GM12864 (cell line): ENCODE measurements at places on chromosomes 4 and X.

DNA sequence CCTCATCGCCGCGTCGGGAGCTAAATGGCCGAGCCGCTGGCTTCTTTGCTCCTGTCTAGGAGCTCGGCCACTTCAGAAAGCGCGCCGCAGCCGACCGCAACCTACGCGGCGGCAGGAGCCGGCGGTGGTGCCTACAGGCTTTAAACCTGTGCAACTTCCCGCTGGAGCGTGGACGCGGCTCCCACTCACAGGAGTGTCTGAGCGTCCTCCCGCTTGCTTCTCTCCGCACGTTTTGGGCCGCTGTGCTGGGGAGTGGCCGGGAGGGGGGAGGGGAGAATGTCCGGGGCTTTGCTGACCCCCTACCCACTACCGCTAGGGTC, 1.0 kb downstream of the NHSL2 start:
- no peak for DNase-seq

- no peak for DNase-seq
Measured at GRCh38 chr4:134251322-134251721, 49.7 kb upstream of the PABPC4L start.

DNA sequence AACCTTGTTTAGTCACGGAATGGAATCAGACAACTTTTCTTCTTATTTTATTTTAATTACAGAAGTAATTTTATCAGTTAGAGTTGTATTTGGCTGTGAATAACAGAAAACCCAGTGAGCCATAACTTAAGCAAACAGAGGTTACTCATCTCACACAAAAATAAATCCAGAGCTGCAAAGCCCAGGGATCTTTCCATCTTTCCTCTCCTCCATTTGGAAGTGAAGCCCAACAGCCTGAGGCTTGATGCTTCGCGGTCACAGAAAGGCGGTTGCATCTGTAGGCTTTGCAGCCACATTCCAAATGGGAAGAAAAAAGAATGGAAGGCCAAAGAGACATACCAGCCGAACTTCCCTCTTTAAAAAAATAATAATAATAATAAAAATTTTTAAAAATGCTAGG, 22.6 kb downstream of the CHRNA9 start:
- DNase-seq = no peak

DNA sequence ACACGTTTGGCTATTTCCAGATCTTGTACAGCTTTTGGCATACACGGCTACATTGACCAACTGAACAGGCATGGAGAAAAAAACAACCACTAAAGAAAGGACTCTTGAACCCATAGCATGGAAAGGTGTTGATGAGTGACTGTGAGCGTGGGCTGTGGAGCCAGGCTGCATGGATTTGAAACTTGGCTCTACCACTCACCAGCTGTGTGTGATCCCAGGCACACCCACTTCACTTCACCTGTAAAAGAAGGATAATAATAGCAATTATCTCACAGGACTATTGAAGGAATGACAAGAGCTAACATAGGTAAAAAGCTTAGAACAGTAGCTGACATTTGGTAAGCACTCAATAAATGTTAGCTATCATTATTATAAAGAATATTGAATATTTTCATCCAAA, 301.7 kb upstream of the CPEB2 start:
- DNase-seq = no peak

DNA sequence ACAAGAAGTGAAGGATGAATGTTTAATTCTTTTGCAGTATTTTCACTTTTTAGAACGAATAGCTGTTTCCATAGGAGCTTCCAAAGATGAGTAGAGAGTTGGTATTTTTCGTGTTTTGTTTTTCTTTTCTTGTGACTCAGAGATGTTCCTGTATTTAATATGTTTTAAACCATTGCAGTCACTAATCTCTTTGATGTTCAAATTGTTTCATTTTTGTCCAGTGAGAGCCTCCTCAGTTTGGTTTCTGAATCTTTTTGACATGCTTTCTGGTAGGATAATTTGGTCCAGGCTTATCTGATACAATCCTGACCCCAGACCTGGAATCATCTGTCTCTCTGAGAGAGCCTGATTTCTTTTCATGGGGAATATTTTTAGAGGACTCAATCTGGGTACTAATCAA, 41.6 kb downstream of the BEX3 start:
- no peak for DNase-seq

- no peak for DNase-seq
Measured at GRCh38 chrX:83260288-83260687, 247.8 kb upstream of the POU3F4 start.

DNA sequence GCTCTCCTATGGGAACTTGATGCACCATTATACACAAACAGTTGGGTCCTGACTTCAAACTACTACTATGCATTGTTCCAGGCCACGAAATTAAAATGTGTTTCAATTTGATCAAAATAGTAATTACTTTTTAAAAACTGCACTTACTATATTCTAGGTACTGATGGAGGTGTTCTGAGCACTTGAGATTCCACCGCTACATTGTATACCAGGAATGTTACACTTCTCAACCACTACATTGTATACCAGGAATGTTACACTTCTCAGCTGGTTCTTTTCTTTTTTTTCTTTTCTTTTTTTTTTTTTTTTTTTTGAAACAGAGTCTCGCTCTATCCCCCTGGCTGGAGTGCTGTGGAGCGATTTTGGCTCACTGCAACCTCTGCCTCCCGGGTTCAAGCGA, 77.9 kb downstream of the ELOVL6 start:
- no peak for DNase-seq

DNA sequence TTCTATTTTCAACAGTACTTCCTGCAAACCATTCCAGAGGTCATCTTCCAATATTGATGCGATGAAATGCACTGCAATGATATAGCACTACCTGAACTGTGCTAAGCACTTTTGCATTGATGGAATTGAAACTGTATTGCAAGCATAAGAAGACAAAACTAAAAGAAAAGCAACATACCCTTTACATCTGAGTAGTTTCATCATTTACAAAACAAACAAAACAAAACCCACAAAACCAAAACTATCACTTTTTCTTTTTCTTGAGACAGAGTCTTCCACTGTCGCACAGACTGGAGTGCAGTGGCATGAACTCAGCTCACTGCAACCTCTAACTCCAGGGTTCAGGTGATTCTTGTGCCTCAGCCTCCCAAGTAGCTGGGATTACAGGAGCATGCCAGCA, 120.1 kb upstream of the NAP1L5 start:
- no peak for DNase-seq

DNA sequence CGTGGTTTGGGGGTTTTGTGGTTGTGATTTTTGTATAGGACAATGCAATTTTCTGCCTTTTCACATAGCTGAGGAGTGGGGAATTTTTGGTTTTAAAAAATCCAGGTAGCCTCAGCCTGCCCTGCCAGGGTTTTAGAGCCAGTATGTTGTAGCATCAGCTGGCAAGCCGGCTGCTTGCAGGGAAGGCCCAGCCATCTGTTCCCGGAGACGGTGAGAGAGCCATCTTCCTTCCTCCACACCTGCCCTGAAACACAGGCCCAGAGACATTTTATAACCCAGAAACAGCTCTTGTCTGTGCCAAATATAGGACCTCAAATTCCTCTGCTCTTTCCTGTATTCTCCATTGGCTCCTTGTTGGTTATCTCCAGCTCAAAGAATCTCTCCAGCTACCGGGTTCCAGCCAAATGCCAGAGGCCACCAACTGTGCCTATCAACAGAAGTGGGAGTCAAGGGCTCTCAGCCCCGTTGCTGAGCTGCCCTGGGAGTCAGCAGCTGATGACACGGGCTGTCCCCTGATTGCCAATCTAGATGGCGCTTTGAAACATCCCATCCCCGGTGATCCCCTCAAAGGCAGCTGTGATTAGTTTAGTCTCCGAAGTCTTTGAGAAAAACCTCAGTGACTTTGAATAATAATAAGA, 595.2 kb downstream of the MID1IP1 start:
- no peak for DNase-seq

- no peak for DNase-seq
Measured at GRCh38 chr4:4981427-4981826, 37.8 kb downstream of the CYTL1 start.

DNA sequence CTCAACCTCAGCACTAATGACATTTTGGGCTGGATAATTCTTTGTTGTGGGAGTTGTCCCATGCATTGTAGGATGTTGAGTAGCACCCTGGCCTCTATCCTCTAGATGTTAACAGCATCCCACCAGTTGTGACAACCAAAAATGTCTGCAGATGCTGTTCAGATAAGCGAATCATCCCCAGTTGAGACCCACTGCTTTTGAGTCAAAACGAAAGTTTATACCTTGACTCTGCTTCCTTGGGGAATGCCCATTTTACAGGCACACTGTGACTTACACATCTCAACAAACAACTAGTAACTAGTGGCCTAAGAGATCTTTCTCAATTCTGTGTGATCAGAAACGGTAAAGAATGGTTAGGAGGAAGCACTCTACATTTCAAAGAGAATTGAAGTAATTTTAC, 37.0 kb downstream of the SEPSECS start:
- peak; percentile 42 for DNase-seq

DNA sequence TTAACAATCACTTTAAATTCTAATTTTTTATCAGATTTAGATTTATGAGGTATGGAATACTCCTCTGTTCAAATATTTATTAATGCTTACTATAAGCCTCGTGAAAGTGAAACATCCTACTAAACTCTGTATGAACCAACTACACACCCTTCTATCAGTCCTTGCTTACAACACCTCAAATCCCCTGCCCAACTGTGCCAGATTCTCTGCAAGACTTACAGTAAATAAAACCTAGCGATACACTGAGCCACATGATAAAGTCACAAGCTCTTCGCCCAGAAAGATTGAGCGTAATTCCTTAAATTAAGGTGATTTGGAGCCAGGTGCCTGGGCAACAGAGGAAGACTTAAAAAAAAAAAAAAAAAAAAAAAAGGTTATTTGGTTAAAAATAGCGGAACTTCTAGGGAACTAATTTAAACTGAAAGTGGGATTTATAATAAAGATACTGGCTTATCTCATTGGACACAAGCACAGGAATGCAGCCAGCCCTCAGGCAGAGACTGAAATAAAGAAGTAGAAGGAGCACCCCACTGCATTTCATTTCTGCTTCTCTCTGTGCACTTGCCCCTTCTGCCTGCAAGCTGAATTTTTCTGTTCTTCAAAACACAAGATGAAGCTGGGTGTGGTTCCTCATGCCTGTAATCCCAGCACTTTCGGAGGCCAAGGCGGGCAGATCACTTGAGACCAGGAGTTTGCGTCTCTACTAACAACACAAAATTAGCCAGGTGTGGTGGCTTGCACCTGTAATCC, 17.5 kb upstream of the C4orf36 start:
- no peak for DNase-seq

GRCh38 chrX:24553011-24553410, 87.9 kb downstream of the PDK3 start:
- DNase-seq = no peak

- DNase-seq = no peak
Measured at GRCh38 chr4:145935253-145936141, 3.1 kb downstream of the ZNF827 start.

- DNase-seq = no peak
Measured at GRCh38 chr4:4502694-4503311, 39.0 kb downstream of the STX18 start.

DNA sequence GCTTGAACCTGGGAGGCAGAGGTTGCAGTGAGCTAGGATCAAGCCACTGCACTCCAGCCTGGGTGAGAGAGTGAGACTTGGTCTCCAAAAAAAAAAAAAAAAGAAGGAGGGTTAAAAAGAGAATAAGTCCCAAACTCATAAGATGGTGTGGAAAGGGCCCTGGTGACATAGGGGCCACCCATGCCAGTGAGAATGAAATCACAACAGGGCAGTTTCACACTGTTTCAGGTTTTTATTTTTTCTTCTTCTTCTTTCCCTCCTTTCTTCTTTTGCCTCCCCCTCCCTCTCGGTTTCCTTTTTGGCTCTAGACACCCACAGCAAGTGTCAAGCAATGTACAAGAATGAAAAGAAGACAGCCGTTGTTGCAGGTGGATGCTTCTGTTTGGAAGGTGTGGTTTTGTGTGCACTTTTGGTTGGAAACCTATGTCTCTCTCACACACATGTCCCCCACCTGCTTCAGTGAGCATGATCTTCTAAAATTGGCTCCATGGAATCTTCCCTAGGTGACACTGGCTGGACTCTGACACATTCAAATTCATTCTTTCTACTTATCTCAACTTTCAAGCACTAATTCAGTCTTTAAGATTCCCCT, 14.4 kb upstream of the TLR8 start:
- DNase-seq = peak; percentile 71

GRCh38 chrX:132407691-132408090, 81.1 kb downstream of the MBNL3 start:
- no peak for DNase-seq

DNA sequence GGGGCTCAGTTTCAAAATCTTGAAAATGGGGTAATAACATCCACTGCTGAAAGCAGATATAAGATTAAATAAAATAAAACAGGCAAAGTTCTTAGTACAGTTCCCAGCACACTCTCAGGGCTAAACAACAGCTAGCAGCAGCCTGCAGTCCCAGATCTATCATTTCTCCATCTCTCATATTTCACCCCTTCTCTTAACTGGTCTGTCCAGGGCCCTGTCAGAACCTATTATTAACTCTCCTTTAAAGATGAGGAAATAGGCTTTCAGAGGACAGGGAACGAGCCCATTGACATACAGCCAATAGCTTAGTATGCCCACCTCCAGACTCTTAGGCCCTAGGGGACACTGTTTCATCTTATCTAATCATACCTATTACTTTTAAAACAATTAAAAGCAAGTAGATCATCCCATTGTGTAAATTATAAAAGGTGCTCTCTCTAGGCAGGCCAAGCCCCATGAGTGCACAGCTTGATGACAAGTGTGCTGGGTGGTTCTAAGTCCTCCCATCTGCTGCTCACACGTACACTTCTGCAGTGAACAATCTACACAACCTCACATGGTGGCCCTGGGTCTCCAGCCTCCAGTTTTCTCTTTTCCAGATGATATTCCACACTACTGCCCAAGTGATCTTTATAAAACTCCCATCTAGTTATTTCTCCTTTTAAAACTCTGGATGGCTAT, 119.0 kb downstream of the APBB2 start:
- no peak for DNase-seq

DNA sequence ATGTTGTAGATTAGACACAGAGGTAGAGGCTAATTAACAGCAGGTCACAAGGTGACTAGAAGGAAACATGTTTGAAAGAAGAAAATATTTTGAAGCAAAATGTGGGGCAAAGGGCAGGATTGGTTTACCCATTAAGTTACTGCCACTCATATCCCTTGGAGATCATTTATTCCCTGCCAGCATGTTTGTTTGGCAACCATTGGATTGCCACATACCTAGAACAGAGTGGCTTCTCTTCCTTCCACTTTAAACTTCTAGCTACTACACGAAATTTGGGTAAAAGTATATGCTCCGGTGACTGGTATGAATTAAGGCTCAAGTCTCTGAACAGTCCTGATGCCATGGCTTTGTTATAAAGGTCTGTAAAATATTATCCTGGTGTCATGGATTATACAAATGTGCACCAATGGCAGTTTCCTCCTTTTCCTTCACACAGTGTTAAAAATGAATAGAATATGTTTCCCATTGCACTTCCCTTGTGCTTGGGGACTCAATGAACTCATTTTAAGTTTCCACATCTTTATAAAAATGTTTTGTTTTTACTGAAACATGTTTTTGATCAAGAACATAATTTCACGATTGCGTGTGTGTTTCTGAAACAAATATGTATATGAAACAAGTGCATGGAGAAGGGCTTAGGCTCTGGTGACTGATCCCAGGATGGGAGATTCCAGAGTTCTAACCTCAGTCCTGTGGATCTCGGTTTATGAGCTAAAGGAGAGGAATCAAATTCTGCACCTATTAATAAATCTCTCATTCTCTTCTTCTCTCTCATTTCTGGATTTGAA, 12.3 kb downstream of the BMP3 start:
- DNase-seq = no peak

GRCh38 chrX:121161501-121161933, 114.1 kb downstream of the GLUD2 start:
- no peak for DNase-seq
